ENCODE measurements at places on chromosomes 5 and 9. TPM values are rescaled to one million over a fixed set of nuclear protein-coding genes. Genes with fewer than 3 reads are reported as not detected.

The HRCT1 gene
- polyA plus RNA-seq, result 1.7 TPM

The LAMC3 gene
- 16.1 TPM for polyA plus RNA-seq

GRCh38 chr5:90434116-90434714 lies 24.7 kb upstream of the CETN3 start:
- H3K36me3 ChIP-seq, result no peaks in the 10 kb centered on the region
- H3K27ac ChIP-seq, result no peak overlapping the region
- no peaks in the 10 kb centered on the region for H3K27me3 ChIP-seq
- H3K4me1 ChIP-seq, result no peaks in the 10 kb centered on the region
- peak; percentile 41 for DNase-seq
- no peak overlapping the region for H3K4me3 ChIP-seq

DNA sequence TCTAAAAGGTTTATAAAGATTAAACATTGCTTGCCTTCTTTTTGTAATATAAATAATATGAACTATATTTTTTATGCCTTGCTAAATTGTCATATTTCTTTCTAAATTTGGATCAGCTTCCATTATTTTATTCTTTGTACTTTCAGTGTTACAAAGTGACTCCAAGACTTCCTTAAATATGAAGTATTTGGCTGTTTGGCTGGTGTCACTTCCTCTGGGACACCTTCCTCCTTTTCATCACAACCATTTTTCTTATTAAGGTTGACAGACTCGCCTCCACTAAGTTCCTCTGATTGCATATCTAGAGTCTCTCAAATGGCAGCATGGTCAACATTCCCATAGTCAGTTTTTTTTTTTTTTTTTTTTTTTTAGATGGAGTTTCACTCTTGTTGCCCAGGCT lies 73.8 kb upstream of the SLC1A1 start:
- no peaks in the 10 kb centered on the region for H3K4me1 ChIP-seq
- H3K27ac ChIP-seq, result no peak overlapping the region
- no peak overlapping the region for H3K4me3 ChIP-seq
- no peaks in the 10 kb centered on the region for H3K27me3 ChIP-seq

Measured in lung (tissue), 17 donors.